ENCODE measurements at places on chromosomes 7 and 10. TPM values are rescaled to one million over a fixed set of nuclear protein-coding genes. Genes with fewer than 3 reads are reported as not detected.

The CFAP43 gene
- total RNA-seq, result 0.07 TPM

The TFEC gene
- total RNA-seq, result 0.07 TPM

GRCh38 chr7:141184532-141185190 lies 110.8 kb downstream of the TMEM178B start:
- DNase-seq, result no peak

- DNase-seq, result no peak
Observed at GRCh38 chr7:50121286-50121685, 28.2 kb upstream of the ZPBP start.

- no peak for DNase-seq
Observed at GRCh38 chr10:126470991-126471390, 82.7 kb upstream of the ADAM12 start.

- DNase-seq, result no peak
Observed at GRCh38 chr7:29038463-29038862, 80.3 kb upstream of the TRIL start.

DNA sequence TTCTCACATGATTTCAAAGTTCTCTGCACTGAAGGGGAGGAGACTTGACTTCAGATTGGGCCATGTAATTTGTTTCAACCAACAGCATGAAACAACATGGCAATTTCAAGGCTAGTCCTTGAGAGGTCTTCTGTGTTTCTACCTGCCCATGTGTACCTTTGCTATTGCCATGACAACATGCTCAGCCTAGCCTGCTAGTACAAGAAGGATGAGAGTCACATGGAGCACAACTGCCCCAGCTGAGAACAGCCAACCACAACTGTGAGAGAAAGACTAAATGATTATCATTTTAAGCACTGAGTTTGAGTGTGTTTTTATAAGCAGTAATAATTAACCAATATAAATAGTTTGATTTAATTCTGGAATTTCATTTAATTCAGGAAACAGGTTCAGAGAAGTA lies 41.9 kb downstream of the ANKMY2 start:
- no peak for DNase-seq

- DNase-seq, result peak; percentile 98
Observed at GRCh38 chr7:1951159-1951536, 281.1 kb downstream of the ELFN1 start.

All from A172 (cell line).